ENCODE measurements at places on chromosomes 3 and 15. TPM values are rescaled to one million over a fixed set of nuclear protein-coding genes. Genes with fewer than 3 reads are reported as not detected.

Gene EBLN2
- total RNA-seq, result 0.35 TPM

Gene FANCD2OS
- total RNA-seq, result not detected

Gene MRPS22
- 84.5 TPM for total RNA-seq

Gene INAFM2
- total RNA-seq, result 5.5 TPM

Gene SLC22A13
- not detected for total RNA-seq

Gene ANKRD34C
- not detected for total RNA-seq

Gene ANAPC13
- total RNA-seq, result 69.5 TPM

Gene GRM7
- not detected for total RNA-seq

Gene AGBL1
- not detected for total RNA-seq

Gene COLQ
- 9.8 TPM for total RNA-seq

Gene SLC26A6
- 26.2 TPM for total RNA-seq

Gene GATA2
- total RNA-seq, result 36.9 TPM

Gene KAT2B
- 6.4 TPM for total RNA-seq

Measured in myometrial cell (primary cell).